ENCODE measurements at places on chromosomes 7 and 10.

DNA sequence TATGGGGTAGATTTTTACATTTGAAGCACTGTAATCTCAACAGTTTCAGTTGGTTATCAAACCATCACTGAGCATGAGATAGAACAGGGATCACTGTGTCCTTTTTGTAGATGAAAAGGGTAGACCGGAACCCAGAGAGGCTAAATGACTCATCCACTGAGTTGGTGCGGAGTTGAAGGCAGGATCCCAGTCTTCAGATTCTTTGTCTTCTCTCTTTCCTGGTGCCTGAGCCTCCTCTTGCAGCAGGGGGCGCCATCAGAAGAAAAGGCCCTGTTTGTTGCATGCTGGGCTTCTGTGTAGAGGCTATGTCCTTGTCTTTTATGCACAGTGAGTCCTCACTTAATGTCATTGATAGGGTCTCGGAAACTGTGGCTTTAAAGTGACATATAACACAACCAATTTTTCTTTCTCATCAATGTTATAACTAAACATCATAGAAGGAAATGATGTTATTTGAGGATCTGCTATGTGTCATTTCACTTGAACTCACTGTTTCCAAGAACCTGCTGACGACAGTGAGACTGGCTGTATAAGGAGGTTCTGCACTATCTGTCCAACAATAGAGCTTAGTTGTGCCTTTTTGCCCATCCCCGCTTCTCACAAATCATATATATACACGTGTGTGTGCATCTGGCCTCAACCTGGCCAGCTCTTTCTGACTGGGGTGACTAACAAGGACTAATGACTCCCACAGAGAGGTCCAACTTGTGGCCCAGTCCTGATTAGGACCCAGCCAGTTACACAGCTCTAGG is 14.3 kb downstream of the ZNF282 start:
- DNase-seq: peak; percentile 12

DNA sequence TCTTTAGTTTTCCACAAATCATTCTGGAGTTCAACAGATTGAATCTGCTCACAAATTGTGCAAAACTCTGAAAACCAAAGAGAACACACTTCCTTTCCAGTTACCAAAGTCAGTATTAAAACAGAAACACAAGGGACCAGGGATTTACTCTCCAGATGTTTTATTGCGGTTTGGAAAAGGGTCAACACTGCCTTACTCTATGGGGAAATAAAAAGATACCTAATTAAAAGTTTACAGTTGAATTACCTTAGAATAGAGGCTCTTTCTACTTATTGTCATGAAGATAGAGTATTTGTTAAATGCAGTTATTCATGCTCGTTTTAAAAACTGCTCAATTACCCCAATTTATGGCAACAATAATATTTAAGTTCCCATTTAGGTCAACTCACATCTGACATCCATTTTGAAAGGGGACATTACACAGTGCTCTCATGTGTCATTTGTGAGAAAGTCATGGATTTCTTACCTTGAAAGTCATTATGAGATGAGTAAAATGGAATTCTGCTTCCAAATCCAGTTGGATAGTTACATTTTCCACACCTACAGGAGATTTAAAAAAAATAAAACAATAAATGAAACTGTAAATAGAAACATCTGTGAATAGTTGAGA is 8.4 kb downstream of the LAMB1 start:
- no peak for DNase-seq

- no peak for DNase-seq
Measured at GRCh38 chr10:5518143-5518542, 6.6 kb upstream of the CALML3 start.

DNA sequence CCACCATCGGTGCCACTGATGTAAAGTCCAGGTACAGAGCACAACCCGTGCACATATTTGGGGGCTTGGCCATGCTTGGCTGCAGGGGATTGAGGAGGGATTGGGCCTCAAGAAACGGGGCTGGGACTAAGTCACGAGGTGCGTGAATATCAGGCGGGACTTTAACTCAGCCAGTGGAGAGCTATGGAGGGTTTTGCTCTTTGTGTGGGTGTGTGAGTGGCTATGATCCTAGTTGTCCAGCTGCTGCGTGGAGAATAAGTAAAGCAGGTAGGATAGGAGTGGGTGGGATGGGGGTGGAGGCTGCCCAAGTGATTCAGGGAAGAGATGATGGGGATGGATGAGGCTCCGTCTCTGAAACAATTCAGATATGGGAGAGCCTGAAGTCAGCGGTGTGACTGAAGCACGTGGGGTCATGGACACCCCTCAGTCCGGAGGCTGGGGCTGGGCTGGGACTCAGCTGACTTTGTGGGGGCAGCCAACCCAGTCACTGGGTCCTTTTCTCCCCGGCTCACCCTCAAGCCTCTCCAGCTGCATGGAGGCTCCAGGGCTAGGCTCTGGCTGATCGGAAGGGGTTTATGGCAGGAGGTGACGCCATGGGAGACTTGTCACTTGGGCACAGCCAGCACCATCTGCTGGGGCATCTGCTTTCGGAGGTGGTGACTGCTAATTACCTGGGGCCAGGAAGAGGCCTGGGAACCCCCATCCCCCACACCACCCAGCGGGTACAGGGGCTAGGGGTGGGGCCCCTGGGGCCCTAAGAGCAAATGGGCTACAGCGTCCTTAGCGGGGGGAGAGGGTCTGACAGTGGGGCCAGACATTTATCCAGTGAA is 1.7 kb upstream of the LFNG start:
- DNase-seq: no peak

DNA sequence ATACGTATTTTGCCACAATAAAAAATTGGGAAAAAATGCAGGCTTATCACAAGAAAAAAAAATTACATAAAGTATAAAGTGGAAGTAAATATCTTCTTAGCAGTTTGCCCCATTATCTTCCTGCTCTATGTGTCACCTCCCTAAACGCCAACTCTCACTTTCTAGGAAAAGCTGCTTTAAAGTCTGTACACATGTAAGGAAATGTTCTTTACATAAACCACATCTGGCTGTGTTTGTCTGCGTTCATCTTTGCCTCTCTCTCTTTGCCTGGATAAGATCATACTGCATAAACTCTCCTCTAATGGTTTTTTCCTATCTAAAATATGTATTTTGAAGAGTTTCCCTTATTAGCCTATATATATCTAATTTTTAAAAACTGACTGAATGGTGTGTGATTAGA is 23.0 kb upstream of the UMAD1 start:
- no peak for DNase-seq

DNA sequence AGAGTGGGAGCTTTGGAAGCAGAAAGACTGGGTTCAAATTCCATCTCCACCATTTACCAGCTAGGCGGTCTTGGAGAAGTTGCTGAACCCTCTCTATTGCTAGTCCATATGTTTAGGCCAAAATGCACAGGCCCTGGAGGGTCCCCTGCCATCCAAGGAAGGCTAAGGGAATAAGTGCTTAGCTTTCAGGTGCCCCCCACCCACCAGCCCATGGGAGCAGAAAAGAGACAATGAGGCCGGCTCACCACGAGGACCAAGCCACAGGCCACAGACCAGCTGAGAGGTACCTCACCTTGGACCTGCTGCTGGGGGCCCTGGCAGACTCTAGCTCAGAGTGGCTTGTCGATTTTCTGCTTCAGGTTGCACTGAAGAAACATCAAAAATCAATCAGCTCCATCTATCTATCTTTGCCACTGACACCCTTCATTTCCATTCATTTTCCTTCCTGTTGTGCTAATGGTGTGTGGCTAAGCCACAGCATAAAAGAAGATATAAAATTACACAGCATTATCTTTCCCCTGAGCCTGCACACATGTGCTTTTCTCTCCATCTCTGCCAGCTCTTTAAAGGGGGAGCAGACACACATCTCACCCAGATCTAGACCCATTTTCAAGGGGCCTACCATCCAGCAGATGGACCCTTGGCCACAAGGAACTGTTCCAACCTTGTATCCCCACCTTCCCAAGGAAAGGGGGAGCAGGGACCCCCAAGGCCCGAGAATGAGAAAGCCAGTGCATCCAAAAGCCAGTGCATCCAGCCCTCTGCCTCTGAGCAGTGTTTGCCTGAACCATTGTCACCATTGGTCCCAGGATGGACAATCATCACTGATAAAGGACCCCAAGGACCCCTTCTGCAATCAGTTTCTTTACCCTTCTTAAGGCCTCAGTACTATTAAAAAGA is 65.4 kb downstream of the GRID1 start:
- no peak for DNase-seq

- no peak for DNase-seq
Measured at GRCh38 chr7:143975617-143976016, 21.0 kb downstream of the OR2F1 start.

DNA sequence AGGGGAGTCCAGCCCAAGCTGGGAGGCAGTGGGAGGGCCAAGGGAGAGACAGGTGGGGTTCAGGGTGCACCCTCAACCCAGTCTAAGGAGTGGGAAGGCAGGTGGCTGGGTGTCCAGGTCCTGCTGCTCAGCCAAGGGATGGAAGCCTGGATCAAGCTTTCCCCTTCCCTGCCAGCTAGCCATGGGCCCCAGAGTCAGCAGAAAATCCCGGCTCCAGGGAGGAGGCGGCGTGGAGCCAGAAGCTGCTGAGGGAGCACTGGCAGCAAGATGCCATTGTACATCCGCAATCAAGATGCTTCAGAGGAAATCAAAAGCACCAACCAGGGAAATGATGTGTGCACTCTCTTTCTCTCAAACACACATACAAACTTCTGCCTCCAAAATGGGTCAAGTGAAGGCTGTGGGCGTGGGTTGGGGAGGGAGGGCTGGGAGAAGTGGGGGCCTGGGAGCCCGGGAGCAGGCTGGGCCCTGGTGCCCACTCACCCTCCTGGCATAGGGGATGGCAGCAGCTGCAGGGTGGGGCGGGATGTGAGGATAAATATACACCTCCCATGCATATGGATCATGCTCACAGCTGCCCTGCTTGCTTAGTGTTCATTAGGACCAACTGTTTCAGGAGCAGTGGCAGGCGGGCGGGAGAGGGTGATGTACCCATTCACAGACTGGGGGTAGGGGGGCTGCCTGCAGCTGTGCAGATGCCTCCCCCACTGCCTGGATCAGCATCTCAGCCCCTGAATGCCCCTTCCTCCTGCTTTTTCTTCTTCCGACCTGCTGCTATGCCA is 24.2 kb downstream of the TRIM8 start:
- no peak for DNase-seq

DNA sequence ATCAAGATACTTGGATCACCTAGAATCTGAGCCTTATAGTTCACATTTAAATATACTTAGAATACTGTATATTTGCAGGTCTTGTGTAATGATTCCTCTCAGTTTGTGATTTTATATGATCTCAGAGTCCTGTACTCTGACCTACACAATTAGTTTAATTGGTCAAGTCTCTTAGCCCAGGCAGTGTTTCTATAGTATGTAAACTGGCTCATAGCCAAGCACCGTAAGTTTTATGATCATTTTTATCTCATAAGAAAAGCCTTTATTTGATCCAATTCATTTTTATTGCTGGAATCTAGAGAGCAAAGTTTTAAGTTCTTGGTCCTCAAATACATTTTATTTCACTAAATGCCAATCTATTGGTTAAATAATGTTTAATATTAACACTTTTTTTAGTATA is 242.2 kb downstream of the MALRD1 start:
- DNase-seq: no peak

- no peak for DNase-seq
Measured at GRCh38 chr10:104614245-104614831, 26.8 kb upstream of the SORCS3 start.

GRCh38 chr7:127810113-127810512 is 158.1 kb downstream of the SND1 start:
- DNase-seq: no peak
